KG1 (cell line): ENCODE measurements at places on chromosomes 11 and 22.

GRCh38 chr11:80669620-80670019 is 1228.8 kb upstream of the TENM4 start:
- no peak for DNase-seq

- no peak for DNase-seq
Measured at GRCh38 chr11:19628018-19628417, 84.6 kb upstream of the NAV2 start.

- DNase-seq = no peak
Measured at GRCh38 chr22:44569561-44569991, 71.5 kb upstream of the RTL6 start.

DNA sequence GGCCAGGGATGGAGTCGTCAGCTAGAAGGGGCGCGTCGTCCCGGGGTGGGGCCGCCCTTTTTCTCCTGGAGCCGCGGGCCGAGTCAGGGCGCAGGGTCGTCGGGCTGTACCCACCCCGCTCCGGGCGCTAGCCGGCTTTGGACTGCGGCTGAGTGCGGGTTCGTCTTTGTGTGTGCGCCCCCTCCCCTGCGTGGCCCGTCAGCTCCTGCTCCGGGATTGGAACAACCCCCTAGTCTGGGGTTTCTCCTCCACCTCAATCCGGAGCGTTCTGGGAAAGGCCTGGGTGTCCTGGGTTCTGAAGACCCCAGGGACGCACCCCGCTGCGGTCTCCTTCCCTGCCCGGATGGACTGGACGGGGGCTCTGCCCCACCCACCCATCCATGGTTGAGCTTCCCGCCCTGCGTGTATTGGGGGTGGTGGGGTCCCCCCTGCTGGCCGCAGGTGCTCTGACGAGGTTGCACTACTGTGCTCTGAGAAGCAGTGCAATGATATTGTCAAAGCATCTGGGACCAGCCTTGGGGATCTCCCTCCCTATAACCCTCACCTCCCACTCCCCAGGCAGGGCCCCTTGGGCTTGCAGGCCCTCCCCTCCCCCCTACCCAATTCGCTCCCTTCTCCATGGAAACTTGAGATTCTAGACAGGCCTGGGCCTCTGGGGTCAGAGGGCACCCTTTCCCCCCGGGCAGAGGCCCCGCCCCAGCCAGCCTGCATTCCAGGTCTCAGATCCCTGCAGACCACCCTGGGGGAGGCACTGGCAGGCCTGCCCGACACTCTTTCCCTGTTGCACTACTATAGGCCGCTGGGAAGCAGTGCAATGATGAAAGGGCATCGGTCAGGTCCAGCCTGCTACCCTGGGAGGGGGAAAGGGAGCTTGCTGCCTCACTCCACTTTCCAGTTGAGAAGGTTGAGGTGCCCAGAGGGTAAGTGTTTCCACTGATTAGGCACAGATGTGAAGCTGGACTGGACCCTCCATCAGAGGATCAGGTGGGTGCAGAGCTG is 10.7 kb downstream of the SDF2L1 start:
- DNase-seq = no peak

- DNase-seq = no peak
Measured at GRCh38 chr11:19433367-19433766, 192.6 kb upstream of the E2F8 start.

- peak; percentile 27 for DNase-seq
Measured at GRCh38 chr11:128904656-128905344, 13.6 kb downstream of the KCNJ5 start.

DNA sequence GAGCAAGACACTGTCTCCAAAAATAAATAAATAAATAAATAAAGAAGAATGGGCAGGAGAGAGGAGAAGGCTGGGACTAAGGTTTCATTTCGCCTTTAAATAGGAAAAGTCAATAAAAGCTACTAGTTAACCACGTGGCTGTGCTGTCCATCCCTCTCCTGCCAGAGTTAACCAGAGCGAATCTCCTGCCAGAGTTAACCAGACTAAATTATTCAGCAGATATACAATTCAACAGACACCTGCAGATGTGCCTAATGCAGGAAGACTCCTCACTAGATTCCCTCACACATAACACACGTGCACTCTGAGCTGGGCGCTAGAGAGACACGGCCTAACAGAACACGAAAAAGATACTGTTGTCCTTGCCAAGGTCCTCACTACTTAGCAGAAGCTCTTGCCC is 156.1 kb downstream of the IGLL1 start:
- no peak for DNase-seq

DNA sequence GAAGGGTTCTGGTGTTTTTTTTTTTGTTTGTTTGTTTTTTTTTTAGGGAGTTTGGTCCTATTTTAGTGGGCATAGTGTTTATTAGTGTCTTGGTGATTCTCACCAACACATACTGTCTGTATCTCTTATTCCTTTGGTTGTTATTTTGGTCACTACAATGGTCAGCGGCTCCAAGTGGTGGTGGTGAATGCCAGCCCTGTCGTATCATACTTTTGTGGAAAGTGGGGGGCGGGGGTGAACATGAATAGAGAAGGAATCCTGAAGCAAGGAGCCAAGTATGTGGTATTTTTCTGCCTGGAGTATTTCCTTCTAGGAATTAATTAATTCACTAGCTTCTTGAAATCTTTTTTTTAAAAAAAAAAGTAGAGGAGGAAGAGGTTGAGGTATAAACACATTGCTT is 79.6 kb downstream of the GRK3 start:
- DNase-seq = no peak

- DNase-seq = no peak
Measured at GRCh38 chr11:123145661-123146060, 49.4 kb downstream of the CLMP start.

- DNase-seq = no peak
Measured at GRCh38 chr11:16252373-16252772, 104.0 kb downstream of the SOX6 start.

GRCh38 chr11:77267962-77268361 is 33.5 kb downstream of the GDPD4 start:
- DNase-seq = no peak

DNA sequence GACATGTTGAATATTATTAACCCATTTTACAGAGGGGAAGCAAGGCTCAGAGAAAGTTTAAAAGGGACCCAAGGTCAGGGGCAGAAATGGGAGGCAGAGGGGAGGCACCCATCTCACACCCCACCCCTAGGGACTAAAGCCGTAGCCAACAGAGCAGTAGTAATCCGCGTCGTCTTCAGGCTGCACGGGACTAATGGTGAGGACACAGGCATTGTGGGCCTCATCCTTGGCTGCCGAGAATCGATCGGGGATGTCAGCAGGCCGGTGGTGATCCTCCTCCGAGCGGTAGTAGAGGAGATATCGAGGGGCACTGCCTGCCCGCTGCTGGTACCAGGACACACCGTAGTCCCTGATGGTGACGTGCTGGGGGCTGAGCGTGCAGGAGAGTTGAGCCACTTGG is 1.5 kb downstream of the VPREB3 start:
- DNase-seq = no peak
